ENCODE measurements at places on chromosomes 2 and 18.

GRCh38 chr2:202965810-202966460 lies 48.7 kb upstream of the NBEAL1 start:
- DNase-seq = no peak

DNA sequence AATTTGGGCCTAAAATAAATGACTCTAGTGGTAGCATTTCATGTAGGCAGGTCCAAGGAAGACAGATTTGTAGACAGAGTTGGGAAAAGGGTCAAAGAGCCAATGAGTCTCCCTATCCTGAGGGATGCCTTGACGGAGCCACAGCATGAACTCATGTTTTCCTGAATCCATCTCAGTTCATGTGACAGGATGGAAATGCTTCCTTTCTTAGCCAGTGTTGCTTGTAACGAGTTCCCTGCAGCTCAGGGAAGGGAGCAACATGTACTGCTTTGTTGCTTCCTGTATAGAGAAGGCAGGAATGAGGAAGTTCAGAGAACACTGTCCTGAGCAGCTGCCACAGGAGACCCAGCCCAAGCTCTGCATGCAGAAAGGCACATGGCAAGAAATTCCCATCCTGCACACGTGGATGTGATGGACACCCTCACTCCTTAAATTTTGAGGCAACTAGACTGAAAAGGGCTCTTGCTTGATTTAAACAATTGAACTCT lies 27.9 kb downstream of the TMEM17 start:
- DNase-seq = no peak

DNA sequence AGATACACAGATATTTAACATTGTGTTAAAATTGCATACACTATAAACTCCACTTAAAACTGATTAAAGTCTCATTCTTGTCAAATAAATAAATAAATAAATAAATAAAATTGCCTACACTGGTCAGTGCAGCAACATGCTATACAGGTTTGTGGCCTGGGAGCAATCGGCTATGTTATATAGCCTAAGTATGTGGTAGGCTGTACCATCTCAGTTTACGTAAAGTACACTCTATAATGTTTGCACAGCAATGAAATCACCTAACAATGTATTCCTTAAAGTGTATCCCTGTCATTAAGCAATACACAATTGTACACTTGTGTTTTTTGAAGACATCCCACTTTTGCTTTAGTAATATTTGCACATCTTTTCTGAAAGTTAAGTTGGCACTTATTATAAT lies 337.7 kb upstream of the SETBP1 start:
- DNase-seq = no peak

GRCh38 chr2:30180226-30180625 lies 33.4 kb downstream of the YPEL5 start:
- no peak for DNase-seq

GRCh38 chr2:21693081-21693480 lies 569.3 kb downstream of the TDRD15 start:
- DNase-seq = no peak

DNA sequence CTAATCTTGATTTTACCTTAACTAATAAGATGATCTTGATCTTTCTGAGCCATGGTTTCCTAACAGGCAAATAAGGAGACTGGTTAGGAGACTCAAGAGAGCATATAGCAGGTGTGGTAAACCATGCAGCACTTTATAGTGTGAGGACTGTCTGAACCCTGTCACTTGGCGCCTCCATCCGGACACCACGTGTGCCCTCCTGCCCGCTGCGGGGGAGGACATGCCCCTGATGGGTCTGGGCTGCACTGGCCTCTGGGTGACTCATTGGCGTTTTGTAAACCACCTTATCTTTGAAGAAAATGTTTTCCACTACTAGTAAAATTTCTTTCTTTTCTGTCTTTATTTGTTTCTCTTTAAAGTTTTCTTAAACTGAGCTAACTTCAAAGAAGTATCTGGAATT lies 131.1 kb downstream of the FMNL2 start:
- no peak for DNase-seq

DNA sequence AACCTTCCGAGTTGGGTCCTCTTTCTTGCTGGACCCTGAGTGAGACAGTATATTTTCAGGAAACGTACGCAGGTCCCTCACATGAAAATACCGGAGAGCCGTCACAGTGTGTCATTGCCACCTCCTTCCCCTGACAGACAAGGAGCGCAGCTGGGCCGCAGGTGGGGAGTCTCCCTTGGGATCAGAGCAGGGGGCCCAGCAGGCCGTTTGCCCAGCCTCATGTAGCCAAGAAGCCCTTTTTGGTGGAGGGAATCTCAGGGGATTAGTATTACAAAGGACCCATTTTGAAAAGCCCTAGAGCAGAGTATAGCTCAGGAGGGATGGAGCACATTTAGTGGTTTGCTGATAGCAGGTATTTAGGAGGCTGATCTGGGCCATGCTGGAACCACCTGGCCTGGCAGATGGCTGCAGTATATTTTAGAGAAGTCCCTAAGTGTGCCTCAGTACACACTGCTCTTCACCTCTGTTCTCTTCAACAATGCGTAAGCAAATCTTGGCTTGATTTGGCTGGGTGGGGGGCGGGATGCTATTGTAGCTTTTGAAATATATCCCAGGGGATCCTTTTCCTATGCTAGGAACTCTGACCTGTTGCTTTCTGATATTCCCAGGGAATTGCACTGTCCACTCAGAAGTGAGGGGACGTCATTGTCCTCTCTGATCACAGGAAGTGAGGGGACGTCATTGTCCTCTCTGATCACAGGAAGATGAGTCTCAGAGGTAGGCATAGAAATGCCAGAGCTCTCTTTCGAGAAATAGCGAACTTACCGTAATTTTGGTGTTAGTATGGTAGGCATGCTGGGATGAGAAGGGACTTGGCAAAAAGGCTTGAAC lies 171.9 kb downstream of the HRH4 start:
- DNase-seq = no peak

Measured in immature natural killer cell (primary cell).